ENCODE measurements at places on chromosomes 7 and 10.

DNA sequence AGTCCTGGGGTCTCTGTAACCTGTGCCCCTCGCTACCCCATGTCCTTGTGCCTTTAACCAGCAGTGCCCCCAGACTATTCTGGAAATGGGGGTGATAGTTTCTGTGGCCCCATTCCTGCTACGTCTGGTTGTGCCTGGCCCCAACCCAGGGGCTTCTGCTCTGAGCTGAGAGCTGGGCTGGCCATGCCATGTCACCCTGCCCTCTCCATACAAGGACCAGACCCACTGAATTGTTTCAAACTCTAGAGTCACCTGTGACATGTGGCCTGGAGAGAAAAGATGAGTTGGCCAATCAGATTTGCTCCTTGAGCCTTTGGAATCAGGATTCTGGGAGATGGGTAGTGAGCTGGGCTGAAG is 108.6 kb downstream of the GRK5 start:
- no peak for DNase-seq

DNA sequence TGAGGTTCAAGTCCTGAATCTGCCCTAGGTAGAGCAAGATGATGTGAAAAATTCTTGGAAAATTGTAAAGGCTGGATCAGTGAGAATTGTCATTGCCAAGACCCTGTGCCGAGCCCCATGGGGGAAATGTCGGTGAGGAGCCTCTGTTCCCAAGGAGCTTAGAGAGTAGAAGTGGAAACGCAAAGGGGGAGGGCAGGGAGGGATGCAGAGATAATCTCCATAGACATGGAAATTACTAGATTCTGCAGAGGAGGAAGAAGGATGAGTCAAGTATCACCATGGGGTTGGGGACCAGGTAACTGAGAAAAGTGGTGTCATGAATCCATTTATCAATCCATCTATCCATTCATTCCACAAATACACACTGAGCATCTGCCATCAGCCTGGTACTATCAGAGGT is 26.0 kb downstream of the DUSP5 start:
- no peak for DNase-seq

GRCh38 chr7:143120691-143121405 is 11.0 kb upstream of the PIP start:
- no peak for DNase-seq

DNA sequence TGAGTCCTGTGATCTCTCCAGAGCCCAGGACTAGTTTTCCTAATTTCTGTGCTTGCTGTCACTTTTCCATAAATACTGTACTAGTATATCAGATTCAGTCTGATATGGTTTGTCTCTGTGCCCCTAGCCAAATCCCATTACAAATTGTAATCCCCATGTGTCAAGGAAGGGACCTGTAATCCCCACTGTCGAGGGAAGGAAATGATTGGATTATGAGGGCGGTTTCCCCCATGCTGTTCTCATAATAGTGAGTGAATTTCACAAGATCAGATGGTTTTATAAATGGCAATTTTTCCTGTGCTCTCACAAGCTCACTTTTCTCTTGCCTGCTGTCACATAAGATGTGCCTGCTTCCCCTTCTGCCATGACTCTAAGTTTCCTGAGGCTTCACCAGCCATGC is 54.8 kb upstream of the IFRD1 start:
- DNase-seq: no peak

DNA sequence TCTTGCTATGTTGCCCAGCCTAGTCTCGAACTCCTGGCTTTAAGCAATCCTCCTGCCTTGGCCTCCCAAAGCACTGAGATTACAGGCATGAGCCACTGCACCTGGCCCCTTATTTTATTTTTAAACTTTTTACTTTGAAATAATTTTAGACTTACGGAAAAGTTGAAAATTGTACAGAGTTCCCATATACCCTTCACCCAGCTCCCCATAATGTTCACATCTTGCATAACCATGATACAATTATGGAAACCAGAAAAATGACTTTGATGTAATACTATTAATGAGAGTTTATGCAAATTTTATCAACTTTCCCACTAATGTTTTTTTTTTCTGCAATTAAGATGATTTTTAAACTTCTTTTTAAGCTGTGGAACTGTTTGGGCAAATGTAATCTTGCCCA is 58.3 kb downstream of the CDH23 start:
- DNase-seq: no peak

- no peak for DNase-seq
Measured at GRCh38 chr10:93501650-93502049, 5.2 kb downstream of the CEP55 start.

DNA sequence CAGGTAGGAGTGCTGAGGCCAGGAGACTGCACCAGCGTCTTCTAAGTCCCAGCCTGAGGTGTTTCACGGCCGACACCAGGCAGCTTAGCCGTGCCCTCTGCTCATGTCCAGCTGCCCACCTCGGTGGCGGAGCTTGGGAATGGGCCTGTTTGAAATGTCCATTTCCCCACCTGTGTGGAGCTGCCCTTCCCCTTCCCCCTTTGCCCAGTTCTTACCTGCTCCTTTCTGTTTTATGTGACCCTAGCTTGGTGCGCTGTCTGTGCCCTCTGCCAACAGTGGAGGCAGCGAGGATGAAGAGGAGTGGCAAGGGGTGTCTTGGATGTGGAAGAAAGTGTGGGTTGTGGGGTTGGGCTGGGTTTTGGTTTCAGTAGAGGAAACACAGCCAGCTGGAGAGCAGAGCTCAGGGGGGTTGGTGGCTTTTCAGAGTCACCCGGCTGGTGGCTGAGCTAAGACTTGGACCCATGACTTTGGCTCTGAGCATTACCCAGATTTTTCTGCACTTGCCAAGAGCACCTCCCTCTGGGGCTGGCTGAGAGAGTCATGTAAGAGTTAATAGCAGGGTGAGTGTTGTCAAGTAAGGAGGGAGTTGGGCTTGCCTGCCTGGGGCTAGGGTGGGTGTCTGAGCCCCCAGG is 37.4 kb downstream of the GBX1 start:
- no peak for DNase-seq

- no peak for DNase-seq
Measured at GRCh38 chr10:112671743-112672142, 224.7 kb downstream of the VTI1A start.

DNA sequence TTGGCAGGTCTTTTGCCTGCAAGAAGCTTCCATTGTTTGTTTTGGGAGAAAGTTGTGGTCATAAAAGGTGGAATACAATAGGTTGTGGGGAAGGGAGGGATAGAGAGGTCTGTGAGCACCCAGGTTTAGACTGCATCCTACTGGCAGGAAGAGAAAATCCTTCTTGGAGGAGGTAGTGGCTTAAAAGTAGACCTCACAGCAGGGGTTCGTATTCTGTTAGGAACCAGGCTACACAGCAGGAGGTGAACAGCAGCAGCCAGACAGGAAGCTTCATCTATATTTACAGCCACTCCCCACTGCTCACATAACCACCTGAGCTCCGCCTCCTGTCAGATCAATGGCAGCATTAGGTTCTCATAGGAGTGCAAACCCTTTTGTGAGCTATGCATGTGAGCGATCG is 245.3 kb downstream of the NSUN6 start:
- no peak for DNase-seq

DNA sequence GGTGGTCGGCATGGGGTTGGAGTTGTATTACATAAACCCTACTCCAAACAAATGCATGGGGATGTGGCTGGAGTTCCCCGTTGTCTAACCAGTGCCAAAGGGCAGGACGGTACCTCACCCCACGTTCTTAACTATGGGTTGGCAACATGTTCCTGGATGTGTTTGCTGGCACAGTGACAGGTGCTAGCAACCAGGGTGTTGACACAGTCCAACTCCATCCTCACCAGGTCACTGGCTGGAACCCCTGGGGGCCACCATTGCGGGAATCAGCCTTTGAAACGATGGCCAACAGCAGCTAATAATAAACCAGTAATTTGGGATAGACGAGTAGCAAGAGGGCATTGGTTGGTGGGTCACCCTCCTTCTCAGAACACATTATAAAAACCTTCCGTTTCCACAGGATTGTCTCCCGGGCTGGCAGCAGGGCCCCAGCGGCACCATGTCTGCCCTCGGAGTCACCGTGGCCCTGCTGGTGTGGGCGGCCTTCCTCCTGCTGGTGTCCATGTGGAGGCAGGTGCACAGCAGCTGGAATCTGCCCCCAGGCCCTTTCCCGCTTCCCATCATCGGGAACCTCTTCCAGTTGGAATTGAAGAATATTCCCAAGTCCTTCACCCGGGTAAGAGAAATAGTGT is at the start of gene CYP2E1:
Gene CYP2E1 (plus strand): TSS at position 407 of the 632 bp plus-strand sequence. CDS start 33 bp downstream, at position 440.
- no peak for DNase-seq

DNA sequence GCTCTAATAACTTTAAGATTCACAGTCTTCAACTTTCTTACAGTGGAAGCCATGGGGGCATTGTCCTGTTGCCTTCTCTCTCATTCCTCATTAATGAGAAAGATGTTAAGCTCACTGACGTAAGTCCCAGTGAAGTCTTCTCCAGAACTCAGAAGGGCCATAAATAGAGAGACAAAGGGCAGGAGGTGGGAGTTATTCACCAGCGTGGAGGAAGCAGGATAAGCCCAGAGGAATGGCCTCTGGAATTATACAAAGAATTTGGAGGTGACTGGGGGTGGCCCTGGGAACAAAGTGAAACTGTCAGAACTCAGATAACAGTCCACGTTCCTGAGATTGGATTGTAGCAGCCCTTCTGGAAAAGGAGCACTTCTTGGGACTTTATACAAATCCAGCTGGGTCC is 52.4 kb downstream of the SORBS1 start:
- DNase-seq: peak; percentile 51

DNA sequence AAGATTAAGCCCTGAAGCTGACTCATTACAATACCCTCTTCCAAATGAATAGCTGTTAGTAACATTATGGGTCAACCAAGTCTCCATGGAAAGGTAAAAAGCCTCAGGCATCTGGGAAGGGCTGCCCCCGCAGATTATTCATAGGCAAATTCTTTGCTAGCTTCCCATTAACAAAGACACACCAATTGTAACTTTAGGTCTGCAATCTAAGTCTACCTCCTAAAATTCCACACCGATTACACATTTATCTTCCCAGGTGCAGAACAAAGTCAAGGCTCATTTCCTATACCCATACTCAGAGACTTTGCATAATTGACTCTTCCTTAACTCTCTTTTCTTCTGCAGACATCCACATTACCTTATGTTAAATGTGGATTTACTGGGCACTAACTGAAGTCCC is 826.3 kb upstream of the MBL2 start:
- no peak for DNase-seq

GRCh38 chr10:18659819-18660535 is 746 bp downstream of the ARL5B start:
- no peak for DNase-seq

- DNase-seq: no peak
Measured at GRCh38 chr7:29214816-29215215, 20.2 kb downstream of the CHN2 start.

- DNase-seq: no peak
Measured at GRCh38 chr10:8731121-8732095, 676.9 kb downstream of the GATA3 start.

GRCh38 chr10:4448030-4448429 is 378.0 kb upstream of the AKR1E2 start:
- DNase-seq: peak; percentile 32

- DNase-seq: no peak
Measured at GRCh38 chr7:135164357-135165061, 6.0 kb downstream of the CYREN start.

GRCh38 chr7:33922820-33923219 is 17.5 kb downstream of the BMPER start:
- DNase-seq: no peak

All from fibroblast of skin of abdomen (primary cell).